Choroid plexus epithelial cell (primary cell): ENCODE measurements at places on chromosomes 1 and 21.
A peak's percentile ranks its signal among the peaks of the same experiment; 100 is the strongest.

GRCh38 chr21:30117631-30118030 is 49.0 kb downstream of the CLDN17 start:
- DNase-seq, result peak; percentile 1

DNA sequence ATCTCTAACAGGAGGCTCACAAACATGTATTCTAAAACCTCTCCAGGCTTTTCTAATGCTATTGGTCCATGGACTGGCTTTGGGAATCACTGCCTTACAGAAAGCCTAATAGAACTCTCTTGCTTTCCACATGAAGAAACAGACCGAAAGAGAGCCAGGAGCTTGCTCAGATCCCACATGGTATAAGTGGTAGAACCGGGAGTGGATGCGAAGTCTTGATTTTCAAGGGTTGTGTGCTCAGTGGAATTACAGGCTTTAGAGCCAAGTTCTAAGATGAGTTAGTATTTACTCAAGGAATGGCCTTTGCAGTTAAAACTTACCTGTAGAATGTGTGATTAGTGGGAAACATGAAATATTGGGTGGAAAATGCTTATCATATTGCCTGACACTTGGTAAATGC is 54.3 kb upstream of the HSD17B7 start:
- DNase-seq, result no peak

GRCh38 chr1:186654741-186655140 is 25.5 kb downstream of the PTGS2 start:
- no peak for DNase-seq

DNA sequence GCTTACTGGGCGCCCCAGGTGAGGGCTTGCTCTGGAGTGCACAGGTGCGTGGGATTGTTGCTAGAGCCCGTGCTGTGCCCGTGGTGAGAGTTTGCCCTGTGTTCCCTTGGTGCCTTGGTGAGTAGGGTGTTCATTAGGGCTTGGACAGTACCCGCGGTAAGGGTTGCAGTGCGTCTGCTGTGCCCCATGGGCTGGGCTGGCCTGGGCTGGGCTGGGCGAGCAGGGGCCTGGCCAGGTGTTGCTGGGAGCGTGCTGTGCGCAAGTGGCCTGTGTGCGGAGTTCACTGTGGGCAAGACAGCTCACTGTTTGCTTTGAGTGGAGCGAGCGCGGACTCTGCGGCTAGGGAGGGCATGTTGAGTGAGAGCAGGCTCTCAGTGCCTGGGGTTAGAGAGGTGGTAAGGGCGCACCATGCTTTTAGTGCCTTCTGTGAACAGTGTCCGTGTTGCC is 725 bp downstream of the CR1L start:
- DNase-seq, result no peak

DNA sequence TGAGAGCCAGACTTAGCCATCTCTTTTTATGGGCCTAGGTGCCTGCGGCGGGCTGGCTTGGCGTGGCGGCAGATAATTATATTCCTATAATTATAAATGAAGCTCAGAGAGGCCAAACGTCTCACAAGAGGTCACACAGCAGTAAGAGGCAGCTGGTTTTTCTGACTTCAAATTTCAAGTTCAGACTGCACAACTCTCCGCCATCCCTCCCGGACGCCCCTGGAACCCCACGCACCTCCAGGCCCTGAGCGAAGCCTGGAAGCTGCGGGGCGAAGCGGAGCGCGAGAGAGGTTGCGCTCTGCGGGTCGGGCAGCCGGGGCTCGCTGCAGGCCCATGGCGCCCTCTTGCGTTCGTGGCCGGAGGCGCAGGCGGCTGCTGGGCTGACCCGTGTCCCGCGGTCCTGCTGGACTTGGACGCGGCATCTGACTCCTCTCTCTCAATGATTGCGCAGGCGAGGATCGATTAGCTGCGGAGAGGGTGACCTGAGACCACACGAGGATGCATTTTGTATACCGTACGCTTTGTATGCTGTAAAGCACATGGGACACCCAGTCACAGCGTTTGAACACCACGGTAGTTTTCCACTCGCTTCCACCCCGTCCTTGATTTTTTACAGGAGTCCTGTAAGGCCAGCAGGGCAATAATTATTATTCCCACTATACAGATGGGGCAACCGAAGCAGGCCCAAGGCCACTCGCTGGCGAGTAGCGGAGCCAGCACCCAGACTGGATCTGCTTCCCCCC is 272.7 kb downstream of the FOXD2 start:
- DNase-seq, result peak; percentile 70

GRCh38 chr1:52033190-52034049 is at the start of gene KTI12:
Gene KTI12 (minus strand): TSS chr1:52033810. CDS start chr1:52033761, 49 bp downstream.
- peak; percentile 94 for DNase-seq

- DNase-seq, result no peak
These were observed 429.6 kb downstream of the PLPP3 start for GRCh38 chr1:56149761-56150160.

- DNase-seq, result no peak
These were observed at the start of gene RAP1GAP for GRCh38 chr1:21669258-21670058. Gene RAP1GAP (minus strand): TSS chr1:21669357. CDS start chr1:21620032, 49,325 bp downstream.

DNA sequence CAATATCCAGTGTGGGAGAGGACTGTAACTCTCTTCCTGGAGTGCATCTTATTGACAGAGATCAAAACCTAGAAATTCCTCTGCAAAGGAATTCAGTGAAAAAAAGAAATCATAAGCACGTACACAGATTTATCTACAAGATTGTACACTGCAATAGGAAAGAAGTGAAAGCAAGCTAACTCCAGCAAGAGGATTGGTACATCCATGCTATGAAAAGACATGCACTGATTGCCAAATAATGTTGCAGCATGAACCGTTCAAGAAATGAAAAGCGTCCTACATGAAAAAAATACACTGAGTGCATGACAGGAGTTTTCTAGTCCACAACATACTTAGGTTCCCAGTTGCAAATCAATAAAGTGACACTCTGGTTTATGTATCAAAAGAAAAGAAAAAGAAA is 1.9 kb upstream of the MGST3 start:
- no peak for DNase-seq

DNA sequence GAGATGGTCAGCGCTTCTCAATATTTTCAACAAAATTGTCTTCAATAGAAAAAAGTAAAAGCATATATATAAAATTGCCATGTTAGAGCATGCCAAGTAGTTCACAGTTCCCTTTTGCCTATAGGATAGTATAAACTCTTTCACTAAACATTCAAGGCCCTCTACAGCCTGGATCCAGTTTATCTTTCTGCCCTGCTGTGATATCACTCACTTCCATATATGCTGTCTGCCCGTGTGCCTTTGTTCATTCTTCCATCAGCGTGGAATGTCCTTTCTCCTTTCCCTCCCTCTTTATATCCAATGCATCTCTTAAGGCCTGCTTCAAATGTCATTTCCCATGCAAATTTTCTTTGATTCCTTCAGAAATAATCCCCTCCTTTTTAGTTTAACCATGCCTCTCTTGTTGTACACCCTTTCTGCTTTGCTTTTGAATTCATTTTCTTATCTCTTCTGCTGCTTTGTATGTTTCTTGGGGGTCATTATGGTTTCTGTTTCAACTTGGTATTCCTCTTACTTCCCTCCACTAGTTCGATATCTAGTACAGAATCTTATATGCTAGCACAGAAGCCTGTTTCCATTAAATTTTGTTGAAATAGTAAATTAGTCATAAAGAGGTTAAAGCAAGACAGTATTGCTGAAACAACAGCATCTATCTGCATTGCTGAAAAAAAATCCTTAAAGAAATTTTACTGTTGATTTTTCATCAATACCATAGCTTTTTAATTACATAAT is 44.7 kb downstream of the XCL2 start:
- no peak for DNase-seq

DNA sequence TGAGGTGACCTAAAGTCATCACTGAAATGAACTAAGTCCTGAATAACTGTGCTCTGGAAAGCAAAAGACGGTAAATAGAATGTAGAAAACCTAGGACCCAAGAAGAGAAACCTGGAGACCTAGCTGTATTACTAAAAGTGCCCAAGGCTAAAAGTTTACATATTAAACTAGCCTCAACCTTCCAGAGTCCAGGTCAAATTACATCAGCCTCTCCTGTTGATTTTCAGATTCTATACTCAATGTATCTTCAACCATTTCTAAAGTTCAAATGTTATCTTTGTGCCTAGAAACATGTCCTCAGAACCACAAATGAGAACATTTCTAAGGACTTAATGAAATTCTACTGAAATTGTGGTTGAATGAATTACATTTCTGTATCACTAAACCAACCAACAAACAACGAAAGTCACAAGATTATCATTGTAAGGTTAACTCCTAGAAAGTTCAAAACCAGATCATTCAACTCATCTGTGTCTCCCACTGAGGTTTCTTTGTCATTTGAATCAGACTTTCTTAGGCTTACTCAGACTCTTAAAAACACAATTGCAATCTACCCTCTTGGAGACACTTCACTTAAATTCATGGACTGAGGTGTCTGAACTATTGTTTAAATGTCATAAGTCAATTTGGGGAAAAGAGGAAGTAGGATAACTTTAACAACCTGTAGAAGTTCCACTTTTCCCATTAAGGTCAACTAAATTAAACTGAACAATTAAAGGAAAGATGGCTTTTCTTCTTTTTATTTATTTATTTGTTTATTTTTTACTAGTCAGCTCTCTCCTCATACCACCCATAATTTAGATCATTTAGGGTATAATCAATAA is 207.7 kb downstream of the BARHL2 start:
- no peak for DNase-seq

- DNase-seq, result no peak
These were observed 204.8 kb downstream of the KCNK2 start for GRCh38 chr1:215287362-215287761.

DNA sequence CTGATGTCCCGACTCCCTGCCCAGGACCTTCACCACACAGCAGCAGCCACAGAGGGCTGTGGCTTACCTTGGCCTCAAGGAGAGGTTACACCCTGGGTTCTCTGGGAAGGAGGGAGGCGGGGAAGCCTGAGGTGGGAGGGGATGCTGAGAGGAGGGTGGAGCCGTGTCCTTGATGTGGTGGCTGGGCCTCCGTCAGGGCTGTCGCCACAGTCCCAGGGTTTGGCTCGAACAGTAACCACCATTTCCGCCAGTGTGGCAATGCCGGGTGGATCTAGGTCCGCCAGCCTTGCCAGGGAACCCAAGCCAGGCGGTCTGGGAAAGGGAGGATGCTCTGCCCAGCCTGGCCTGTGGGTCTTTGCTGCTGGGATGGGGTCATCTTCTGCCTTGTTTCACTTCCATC is 18.4 kb upstream of the CDCA8 start:
- DNase-seq, result no peak

DNA sequence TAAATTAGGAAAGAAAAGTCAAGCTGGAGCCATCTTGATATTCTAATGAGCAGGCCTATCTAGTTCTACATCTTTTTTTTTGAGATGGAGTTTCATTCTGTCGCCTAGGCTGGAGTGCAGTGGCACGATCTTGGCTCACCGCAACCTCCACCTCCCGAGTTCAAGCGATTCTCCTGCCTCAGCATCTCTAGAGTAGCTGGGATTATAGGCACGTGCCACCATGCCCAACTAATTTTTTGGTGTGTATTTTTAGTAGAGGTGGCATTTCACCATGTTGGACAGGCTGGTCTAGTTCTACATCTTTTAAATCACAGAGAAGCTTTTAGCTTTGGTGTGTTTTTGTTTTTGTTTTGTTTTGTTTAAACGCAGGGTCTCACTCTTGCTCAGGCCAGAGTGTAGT is 6.8 kb downstream of the TMEM69 start:
- DNase-seq, result no peak

- no peak for DNase-seq
These were observed 27.9 kb upstream of the AGO1 start for GRCh38 chr1:35854989-35855700.

DNA sequence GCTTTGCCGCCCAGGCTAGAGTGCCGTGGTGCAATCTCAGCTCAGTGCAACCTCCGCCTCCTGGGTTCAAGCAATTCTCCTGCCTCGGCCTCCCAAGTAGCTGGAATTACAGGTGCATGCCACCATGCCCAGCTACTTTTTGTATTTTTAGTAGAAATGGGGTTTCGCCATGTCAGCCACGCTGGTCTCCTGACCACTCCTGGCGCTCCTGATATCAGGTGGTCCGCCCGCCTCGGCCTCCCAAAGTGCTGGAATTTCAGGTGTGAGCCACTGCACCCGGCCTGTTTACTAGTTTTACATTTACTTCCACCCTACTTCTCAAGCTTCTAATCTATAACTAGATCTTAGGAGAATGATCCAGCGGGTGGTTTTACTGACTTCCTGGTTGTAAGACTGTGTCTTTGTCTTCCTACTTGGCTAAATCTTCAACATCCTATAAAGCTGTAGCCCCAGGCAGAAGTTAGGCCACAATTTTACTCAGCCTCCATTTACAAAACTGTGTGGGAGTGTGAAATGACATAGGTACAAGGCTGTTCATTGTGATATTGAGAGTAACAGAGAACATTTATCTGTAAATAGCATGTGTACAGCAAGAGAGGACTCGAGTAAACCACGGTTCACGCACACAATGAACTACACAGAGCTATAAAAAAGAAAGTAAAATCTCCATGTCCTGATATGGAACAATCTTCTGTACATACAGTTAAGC is 9.6 kb upstream of the POU2F1 start:
- DNase-seq, result no peak

- DNase-seq, result no peak
These were observed 120.3 kb downstream of the KCNK2 start for GRCh38 chr1:215202868-215203267.

- no peak for DNase-seq
These were observed 8.7 kb downstream of the CD55 start for GRCh38 chr1:207330011-207330710.

DNA sequence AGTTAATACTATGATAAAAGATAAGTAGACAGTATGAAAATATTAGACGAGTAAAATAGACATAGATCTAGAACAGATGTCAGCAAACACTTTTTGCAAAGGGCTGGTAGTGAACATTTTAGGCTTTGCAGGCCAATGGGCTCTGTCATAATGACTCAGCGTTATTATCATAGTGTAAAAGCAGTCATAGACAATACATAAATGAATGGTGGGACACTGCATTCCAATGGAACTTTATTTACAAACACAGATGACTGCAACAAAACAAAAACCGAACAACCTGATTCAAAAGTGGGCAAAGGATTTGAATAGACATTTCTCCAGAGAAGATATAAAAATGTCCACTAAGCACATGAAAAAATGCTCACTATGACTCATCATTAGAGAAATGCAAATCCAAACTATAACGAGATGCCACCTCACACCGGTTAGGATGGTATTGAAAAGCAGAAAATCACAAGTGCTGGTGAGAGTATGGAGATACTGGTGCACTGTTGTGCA is 7.3 kb downstream of the GSTM5 start:
- peak; percentile 30 for DNase-seq
